ENCODE measurements at places on chromosomes 7 and 10.
A peak's percentile ranks its signal among the peaks of the same experiment; 100 is the strongest.

DNA sequence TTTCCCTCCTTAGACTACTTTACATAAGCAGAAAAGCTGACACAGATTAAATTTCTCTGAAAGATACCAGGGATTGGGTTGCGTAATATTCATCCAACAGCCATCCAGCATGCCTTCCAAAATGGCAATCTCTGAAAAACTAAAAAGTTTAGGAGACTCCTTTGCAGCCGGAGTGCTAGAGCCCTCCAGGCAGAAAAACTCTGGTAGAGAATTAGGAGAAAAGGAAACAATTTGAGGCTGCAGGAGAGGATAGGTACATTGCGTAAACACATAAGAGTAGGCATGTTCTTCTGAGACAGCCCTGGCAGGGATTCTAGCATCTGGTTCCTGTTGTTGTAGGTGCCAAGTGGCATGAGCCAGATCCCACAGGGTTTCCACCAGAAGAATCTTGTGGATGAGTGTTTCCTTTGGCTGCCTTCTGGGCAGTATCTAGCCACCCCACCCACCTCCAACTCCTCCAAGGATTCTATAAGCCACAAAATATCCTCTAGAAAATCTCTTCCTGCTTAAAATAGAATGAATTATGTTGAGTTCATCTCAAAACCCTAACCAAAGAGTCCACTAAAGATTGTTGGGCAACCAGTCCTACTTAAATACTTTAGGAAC lies 402.4 kb downstream of the HGF start:
- no peak for DNase-seq

DNA sequence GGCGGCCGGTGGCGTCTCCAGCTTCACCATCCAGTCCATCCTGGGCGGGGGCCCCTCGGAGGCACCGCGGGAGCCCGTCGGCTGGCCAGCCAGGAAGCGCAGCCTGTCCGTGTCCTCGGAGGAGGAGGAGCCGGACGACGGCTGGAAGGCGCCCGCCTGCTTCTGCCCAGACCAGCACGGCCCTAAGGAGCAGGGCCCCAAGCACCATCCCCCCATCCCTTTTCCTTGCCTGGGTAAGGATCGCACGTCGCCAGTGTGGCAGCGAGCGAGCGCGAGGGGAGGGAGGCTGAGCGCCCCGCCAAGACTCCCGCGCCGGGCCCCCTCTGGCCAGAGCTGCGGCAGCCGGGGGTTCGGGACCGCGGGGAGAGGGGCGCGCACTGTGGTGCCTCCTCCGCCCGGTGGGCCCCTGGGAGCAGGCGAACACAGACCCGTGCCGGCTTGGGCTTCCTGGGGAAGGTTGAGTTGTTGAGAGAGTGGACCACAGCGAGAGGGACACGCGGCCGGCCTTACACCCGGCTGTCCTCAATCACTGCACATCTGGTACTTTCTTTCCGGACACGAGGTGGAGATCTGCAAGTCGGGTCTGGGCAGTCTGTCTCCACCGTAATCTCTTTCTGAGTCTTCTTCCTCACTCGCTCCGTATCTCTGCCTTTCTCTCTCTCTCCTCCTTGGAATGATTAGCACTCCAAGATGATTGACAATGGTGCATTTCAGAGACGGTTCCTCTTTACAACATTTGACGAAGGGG lies 652 bp downstream of the HMX2 start:
- no peak for DNase-seq

- no peak for DNase-seq
Observed at GRCh38 chr7:125391921-125392320, 462.3 kb upstream of the POT1 start.

DNA sequence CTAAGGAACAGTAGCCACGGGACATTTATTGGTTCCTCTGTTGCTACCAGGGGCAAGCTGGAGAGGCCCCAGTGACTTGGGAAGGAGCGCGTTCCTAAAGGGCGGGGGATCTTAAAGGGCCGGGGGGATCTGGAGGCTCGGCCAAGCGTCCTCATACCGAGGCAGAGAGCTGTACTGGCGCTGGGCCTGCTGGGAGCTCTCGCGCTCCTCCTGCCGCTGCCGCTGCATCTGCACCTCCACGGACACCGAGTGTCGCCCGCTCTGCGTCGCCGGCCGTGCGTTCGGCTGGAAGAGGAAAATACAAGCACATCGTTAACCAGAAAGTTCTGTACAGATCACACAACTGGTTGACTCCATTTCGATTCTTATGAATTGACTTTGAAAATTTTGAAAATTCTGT lies 695.6 kb downstream of the PARD3 start:
- no peak for DNase-seq

GRCh38 chr7:49093218-49093617 lies 168.9 kb downstream of the CDC14C start:
- no peak for DNase-seq

DNA sequence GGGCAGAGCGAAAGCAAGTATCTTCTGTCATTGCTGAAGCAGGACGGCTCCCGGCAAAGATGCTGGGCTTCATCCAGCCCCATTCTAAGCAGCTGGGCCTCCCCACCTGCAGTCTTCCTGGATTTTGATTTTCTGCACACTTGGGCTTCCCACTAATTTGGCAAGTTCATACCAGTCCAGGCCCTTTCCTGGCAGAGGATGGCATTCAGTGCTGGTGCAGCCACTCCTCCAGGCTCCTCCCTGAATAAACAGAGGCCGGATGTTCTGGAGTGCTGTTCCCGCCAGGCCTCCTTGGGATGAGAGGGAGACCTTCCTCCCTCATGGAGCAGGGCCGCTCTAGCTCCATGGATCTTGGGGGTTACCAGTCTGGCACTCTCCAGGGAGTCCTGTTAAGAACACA lies 3.4 kb downstream of the BAG3 start:
- DNase-seq, result no peak

- peak; percentile 14 for DNase-seq
Observed at GRCh38 chr7:140360697-140361229, 37.6 kb downstream of the SLC37A3 start.

- DNase-seq, result no peak
Observed at GRCh38 chr10:78548369-78548768, 514.7 kb downstream of the RPS24 start.

DNA sequence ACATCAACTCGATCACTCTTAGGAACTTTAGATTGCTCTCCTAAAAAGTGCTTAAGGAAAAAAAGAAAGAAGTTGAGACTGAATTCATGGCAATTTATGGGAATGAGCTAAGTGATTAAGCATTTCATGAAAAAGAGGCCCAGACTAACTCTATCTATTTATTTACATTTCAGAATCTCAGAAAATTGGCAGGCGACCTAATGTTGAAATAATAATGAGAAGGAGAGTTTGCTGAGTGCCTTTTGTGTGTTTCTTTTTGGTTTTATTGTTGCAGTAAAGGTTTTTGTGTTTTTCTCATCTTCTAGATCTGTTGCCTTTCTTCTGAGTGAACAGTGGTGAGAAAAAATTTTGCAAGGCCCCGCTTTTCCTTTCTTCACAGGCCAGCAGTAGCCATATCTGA lies 3.8 kb downstream of the GRK5 start:
- DNase-seq, result no peak

GRCh38 chr7:129184981-129185670 lies 3.3 kb upstream of the SMO start:
- no peak for DNase-seq

DNA sequence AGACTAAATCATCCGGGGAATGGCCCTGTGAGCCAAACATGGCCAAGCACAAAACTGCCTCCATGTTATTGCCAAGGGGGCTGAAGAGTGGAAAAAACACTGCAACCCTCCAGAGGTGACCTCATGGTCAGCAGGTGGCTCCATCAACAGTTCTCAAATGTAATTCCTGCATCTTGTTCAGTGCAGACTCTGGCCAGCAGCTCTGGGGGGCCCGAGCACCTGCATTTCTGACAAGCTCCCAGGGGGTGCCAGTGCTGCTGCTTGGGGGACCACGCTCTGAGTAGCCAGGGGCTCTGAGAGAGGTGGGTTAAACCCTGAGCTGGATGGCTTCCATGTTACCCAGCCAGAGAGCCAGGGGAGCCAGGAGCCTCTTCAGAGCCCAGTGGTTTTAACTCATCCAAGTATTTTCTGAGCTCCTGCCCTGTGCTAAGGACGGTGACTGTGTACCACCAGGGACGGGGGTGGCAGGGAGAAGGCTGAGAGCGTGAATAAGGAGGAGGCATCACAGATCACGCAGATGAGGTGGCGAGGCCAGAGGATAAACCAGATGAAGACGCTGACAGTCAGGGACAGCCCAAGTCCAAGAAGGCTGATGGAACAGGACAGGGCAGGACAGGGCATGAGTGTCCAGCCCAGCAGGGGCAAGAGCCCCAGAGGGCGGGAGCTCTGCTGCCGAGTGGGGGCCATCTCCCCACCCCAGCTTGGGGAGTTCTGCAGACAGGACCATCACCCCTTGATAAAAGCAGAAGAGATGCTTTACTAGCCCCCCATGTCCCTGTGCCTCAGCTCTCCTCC lies 52.9 kb downstream of the CLEC2L start:
- no peak for DNase-seq

DNA sequence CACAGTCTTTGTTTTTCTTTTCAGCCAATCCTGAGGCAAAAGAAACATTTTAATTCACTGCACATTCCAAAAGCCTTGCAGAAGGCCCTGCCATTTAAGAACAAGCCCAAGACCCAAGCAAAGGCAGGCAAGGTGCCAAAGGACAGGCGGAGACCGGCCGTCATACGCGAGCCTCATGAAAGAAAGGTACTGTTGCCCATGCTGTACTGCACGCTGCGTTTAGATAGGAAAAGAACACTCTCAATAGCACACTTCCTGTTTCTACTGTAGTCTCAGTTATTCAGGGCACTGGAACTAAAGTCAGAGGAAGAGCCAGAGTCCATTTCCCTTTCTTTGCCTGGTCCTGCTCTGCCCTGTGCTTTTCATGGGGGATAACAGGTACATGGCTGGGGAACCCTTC lies 47.6 kb downstream of the BMS1 start:
- no peak for DNase-seq

GRCh38 chr10:34240039-34240438 lies 575.1 kb downstream of the PARD3 start:
- no peak for DNase-seq

GRCh38 chr10:118997379-118997778 lies 32.1 kb upstream of the NANOS1 start:
- no peak for DNase-seq

DNA sequence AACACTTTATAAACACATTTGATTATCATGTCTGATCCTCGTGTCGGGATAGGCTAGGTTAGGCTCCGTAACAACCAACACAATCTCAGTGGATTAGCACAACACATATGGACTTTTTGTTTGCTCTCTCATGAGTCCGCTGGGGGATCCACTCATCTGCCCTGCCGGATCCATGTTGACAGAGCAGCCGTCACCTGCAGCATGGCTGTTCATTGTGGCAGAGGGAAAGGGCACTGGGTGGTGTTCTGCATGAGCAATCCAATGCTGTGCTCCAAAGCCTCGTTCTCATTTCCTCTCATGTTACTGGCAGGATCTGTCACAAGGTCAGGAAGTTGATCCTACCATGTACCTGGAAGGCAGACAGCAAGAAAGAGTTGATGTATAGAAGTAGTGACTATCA lies 62.5 kb upstream of the RAPGEF5 start:
- DNase-seq, result no peak

GRCh38 chr7:1894906-1895663 lies 225.0 kb downstream of the ELFN1 start:
- no peak for DNase-seq

GRCh38 chr10:48478469-48478868 lies 126.4 kb downstream of the ARHGAP22 start:
- no peak for DNase-seq

GRCh38 chr10:99330347-99330924 lies 1.3 kb downstream of the CNNM1 start:
- DNase-seq, result peak; percentile 60

DNA sequence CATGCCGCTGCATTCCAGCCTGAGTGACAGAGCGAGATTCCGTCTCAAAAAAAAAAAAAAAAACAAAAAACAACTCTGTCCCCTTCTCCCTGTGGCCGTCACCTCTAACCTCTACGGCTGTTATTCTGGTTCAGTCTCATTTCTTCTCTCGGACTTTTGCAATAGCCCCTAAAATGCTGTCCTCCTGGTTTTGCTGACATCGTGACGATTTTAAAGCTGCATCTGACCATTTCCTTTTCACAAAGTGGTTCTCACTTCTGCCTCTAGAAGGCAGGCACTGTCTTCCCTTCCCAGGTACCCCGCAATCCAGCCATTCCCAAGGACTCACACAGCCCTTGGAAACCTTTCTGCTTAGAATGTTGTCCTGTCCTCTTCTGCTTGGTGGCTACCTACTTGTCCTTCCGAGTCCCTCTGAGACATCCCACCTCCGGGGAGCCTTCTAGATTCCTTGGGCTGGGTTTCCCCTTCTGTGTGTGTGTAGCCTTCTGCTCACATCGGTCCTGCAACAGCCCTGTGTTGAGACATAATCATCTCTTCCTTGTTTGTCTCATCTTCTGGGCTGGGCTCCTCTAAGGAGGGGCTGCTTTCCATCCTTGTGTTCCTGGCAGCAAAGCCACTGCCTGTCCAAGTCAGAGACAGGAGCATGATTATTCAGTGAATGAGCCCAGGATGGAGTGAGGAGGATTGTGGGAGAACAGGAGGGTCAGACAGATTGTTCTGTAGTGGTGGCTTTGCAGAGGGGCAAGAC lies 83.1 kb downstream of the GRK5 start:
- no peak for DNase-seq

GRCh38 chr10:133457100-133457841 lies 3.5 kb downstream of the SCART1 start:
- DNase-seq, result no peak

DNA sequence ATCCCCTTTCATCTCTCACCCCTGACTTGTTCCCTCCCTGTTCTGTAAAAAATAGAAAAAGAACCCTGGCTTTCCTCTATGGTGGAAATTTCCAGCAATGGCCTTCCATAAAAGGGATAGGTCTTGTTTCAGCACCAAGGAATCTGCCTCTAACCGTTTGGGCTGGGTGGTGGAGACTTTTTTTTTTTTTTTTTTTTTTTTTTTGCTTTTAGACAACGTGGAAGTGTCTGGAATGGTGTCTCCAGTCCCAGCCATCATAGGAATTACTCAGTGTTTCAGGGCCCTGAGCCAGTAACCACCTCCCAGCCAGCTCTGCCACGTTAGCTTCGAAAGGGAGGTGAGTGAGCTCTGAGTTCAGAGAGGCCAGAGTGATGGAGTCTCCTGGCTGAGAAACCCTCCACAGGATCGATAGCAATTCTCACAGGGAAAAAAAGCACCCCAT lies 97.3 kb upstream of the COL1A2 start:
- DNase-seq, result no peak
